ENCODE measurements at places on chromosomes 12 and 14. TPM values are rescaled to one million over a fixed set of nuclear protein-coding genes. Genes with fewer than 3 reads are reported as not detected.
A peak's percentile ranks its signal among the peaks of the same experiment; 100 is the strongest.

Gene TBX5
- 40.4 TPM for polyA plus RNA-seq

- no peak for DNase-seq
These were observed 10.0 kb upstream of the IL26 start for GRCh38 chr12:68235576-68235975.

Gene TSPAN11
- 11.3 TPM for polyA plus RNA-seq

DNA sequence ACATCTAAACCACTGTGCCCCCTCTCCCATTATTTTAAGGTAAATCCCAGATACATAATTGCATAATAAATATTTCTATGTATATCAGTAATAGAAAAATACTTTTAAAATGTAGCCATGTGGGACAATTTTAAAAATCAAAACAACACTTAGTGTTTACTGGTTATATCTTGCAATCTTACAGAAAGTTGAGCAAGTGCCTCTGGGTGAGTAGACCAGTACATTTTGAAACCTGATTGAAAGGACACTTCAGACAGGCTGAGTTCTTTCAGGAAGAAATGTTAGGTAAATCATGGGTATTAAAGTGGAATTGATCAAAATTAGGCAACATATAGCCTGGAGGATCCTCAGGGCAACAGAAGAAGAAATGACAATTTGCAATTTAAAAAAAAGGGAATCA lies 7.2 kb downstream of the SLC38A4 start:
- DNase-seq, result no peak

- no peak for DNase-seq
These were observed 10.3 kb upstream of the ZNF84 start for GRCh38 chr12:133026996-133027395.

DNA sequence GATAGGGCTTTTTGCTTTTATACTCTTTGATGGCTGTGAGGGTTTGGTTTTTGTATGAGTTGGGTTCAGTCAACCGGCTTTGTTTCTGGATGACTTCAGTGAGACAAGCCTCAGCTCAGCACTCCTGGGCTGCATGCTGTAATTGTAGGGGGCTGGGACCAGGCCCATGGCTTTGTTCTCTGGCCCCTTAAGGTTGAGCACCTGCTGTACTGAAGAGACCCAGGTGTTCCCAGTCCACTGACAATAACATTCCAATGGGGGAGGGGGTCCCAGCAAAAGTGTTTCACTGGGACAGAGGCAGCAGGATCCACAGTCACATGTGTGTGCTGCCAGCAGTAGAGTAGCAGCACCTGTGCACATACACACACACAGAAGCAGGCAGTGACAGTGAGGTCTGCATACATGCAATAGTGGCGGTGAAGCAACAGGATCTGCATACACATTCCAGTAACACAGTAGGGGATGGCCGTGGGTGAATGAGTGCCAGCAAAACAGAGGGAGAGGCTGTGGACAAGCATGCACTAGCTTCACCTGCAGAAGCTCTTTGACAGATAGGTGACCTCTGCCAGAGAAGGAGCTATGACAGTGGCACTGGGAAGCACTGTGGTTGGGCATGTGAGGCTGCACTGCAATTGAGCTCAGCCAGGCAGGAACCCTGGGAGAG lies 240.4 kb downstream of the ASCL1 start:
- DNase-seq, result no peak

- DNase-seq, result no peak
These were observed 287.4 kb downstream of the ACSS3 start for GRCh38 chr12:81365284-81365683.

DNA sequence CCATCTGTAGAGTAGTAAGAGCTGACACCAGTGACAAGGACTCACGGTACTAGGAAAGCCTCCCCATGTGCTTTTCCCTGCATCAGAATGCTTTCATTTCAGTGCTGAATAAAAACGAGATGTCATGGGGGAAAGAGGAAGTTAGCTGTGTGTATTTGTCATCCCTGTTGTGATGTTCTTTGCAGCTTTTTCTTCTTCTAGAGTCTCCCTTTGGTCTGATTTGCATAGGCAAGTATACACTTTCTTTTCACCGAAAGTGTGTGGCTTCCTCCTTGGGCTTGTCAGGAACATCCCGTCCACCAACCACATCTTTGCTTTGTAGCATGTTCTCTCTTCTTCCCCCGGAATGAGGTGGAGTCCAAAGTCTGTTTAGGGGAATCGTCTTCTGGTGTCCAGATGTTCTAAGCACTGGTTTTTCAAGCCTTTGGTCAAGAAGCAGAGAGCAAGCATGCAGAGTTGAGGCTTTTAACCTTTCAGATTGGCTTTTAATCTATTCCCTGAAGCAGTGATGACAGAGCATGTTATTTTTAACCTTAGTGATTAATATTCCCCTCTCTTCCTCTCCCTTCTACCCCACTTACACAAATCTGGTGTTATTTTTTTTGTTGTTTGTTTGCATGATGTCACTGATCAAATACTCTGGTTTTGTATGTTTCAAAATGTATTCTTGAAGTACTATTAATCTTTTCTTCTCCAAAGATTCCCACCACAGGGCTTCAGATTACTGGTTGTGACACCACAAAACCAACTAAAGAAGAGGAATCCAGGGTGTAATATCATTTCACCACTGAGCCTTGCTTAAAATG lies 163.4 kb downstream of the SAMD4A start:
- no peak for DNase-seq

- DNase-seq, result peak; percentile 86
These were observed 918.0 kb downstream of the AACS start for GRCh38 chr12:125983094-125983783.

GRCh38 chr12:25058658-25059058 lies 109.8 kb upstream of the BCAT1 start:
- DNase-seq, result no peak

GRCh38 chr14:89755816-89756215 lies 198.7 kb downstream of the EFCAB11 start:
- DNase-seq, result no peak

- no peak for DNase-seq
These were observed 71.0 kb downstream of the NUAK1 start for GRCh38 chr12:106067606-106068205.

DNA sequence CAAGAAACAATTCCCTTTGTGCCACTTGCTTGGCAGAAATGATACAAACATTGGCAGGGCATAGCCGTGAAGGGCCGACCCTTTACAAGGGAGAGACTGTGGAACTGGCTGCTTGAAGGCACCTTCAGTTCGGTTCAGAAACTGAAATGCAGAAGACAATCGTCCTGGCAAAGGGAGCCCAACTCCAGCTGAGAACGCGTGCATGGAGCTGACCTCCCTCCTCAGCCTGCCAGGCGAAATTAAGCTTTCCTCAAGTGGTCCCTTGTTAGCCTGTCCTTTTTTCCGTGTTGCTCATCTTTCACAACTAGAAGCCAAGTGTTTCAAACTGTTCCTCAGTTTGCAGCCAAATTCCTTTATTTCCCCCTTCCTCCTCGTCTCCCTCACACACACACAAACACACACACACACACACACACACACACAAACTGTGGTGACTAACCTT lies 8.1 kb downstream of the LGR5 start:
- DNase-seq, result no peak
